Hepatocyte (in vitro differentiated cells): ENCODE measurements at places on chromosomes 16 and 17. TPM values are rescaled to one million over a fixed set of nuclear protein-coding genes. Genes with fewer than 3 reads are reported as not detected.

SLX1B gene
- total RNA-seq: 27.9 and 32.7 TPM in 2 replicates

TBC1D3I gene
- total RNA-seq: not detected in 2 replicates

FADS6 gene
- total RNA-seq: 4.0 and 4.2 TPM in 2 replicates

GPR179 gene
- total RNA-seq: 0.03 and 0.08 TPM in 2 replicates

RPUSD1 gene
- total RNA-seq: 25.2 and 27.6 TPM in 2 replicates

HYDIN gene
- total RNA-seq: 0.52 and 0.67 TPM in 2 replicates

OTOA gene
- total RNA-seq: 0.07 TPM in 1 of 2 replicates, not detected in the other

CD19 gene
- not detected in 2 replicates for total RNA-seq

TAC4 gene
- total RNA-seq: not detected in 2 replicates
